Progenitor cell of endocrine pancreas (in vitro differentiated cells): ENCODE measurements at places on chromosomes 12 and 14. TPM values are rescaled to one million over a fixed set of nuclear protein-coding genes. Genes with fewer than 3 reads are reported as not detected.

DNA sequence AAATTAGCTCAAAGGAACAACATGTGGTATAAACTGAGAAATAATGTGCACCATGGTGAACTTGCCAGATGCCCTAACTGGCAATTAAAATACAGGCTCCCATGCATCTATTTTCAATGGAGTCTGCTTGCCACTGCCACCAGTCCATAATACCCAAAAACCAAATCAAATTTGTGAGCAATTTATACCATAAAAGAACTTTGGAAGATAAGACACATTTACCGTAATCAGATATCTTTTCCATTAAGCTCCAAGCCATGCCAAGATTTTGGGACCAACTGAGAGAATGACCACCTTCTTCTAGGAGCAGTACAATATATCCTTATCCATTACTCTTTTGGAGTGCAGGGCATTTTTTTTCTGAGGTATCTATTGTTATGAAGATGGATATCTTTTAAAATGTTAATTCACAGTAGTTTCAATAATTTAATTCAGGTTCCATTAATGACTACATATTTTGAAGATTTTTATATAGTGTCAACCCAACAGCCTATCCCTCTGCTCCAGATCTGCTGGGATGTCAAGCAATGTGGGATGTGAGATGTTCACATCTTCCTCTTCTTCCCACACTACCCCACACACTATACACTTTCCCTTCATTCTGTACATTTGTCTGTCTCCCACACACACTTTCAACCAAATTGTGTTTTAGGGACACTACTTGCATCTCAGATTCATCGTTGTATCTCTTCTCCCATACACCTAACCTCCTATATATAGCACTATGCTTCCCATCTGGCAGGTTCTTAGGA, 53.3 kb downstream of the KIF21A start:
- H3K36me3 ChIP-seq, result peaks cover 3% of the 10 kb centered on the region
- no peak for DNase-seq
- H3K4me3 ChIP-seq, result no peak overlapping the region
- H3K4me1 ChIP-seq, result peaks cover 15% of the 10 kb centered on the region

DNA sequence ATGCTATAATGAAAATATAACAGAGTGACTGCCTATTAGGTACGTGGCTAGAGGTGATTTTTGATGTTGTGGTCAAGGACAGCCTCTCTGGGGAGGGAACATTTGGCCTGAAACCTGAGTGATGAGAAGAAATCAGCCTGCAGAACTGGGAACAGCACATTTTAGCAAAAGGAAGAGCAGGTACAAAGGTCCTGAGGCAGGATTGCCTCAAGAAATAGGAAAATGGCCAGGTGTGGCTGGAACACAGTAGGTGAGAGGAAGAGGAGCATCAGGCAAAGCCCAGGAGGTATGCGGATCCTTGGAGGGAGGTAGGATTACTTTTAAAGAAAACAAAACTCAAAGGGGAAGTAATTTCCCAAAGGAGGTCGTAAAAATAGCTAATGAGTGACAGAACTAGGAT, 582.9 kb downstream of the MED13L start:
- H3K4me3 ChIP-seq, result no peak overlapping the region
- H3K27me3 ChIP-seq, result peaks cover 10% of the 10 kb centered on the region
- H3K27ac ChIP-seq, result no peak overlapping the region
- peaks cover 6% of the 10 kb centered on the region for H3K4me1 ChIP-seq

GRCh38 chr12:20044351-20044750, 324.0 kb upstream of the PDE3A start:
- H3K27ac ChIP-seq, result no peak overlapping the region
- DNase-seq, result no peak

GRCh38 chr14:85241022-85241855, 288.7 kb upstream of the FLRT2 start:
- H3K27ac ChIP-seq, result no peak overlapping the region
- no peaks in the 10 kb centered on the region for H3K4me1 ChIP-seq
- H3K36me3 ChIP-seq, result no peaks in the 10 kb centered on the region
- H3K27me3 ChIP-seq, result no peaks in the 10 kb centered on the region
- H3K4me3 ChIP-seq, result no peak overlapping the region

GRCh38 chr14:104680806-104681688, 8.4 kb upstream of the INF2 start:
- peaks cover 4% of the 10 kb centered on the region for H3K27me3 ChIP-seq
- peaks cover 41% of the 10 kb centered on the region for H3K4me1 ChIP-seq
- no peak overlapping the region for H3K4me3 ChIP-seq
- H3K36me3 ChIP-seq, result no peaks in the 10 kb centered on the region

DNA sequence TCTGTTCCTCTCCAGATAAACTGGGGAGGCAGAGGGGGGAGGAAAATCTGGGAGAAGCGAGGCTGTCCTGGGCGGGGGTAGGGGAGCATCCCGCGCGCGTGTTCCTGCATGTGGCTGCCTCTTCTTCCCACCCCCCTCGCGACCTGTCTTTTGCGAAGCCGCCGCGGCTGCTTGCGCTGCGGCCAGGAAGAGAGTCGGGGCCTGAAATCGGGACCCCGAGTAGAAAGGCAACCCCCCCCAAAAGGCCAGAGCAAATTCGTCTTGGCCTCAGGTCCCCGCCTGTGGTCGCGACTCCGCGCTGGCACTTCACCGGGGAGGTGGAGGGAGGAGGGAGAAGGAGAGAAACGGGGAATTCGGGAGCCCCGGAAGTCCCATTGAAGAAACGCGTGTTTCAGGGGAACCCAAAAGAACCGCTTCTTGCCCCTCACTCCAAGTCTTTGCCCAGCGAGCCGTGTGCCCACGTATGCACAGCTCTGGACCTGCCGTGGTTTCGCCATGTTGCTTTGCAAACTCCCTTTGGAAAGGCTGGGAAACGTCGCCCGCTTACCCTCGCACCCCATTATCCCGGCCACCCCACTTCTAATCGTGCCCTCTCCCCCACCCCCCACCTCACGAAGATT, 944 bp downstream of the CCND2 start:
- H3K4me3 ChIP-seq, result peak overlapping the region; percentile 97
- H3K27ac ChIP-seq, result peak overlapping the region; percentile 98
- H3K4me1 ChIP-seq, result peaks cover 49% of the 10 kb centered on the region
- peaks cover 33% of the 10 kb centered on the region for H3K36me3 ChIP-seq

GRCh38 chr14:66717561-66718140, 209.7 kb downstream of the GPHN start:
- no peaks in the 10 kb centered on the region for H3K4me1 ChIP-seq
- no peak overlapping the region for H3K4me3 ChIP-seq
- DNase-seq, result no peak
- H3K36me3 ChIP-seq, result no peaks in the 10 kb centered on the region

- DNase-seq, result no peak
- no peaks in the 10 kb centered on the region for H3K27me3 ChIP-seq
- no peak overlapping the region for H3K27ac ChIP-seq
- no peak overlapping the region for H3K4me3 ChIP-seq
- H3K4me1 ChIP-seq, result peaks cover 12% of the 10 kb centered on the region
- H3K36me3 ChIP-seq, result peaks cover 15% of the 10 kb centered on the region
Observed at GRCh38 chr12:79661629-79662028, 29.1 kb downstream of the PAWR start.

DNA sequence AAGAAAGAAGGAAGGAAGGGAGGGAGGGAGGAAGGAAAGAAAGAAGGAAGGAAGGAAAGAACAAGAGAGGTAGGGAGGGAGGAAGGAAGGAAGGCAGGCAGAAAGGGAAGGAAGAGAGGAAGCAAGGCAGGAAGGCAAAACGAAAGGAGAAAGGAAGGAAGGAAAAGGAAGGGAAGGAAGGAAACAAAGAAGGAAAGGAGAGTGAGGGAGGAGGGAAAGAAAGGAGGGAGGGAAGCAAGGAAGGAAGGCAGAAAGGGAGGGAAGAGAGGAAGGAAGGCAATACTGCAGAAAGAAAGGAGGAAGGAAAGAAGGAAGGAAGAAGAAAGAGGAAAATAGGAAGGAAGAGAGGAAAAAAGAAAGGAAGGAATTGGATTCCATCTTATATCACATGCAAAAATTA, 1303.1 kb upstream of the TMEM132C start:
- no peak overlapping the region for H3K4me3 ChIP-seq
- peaks cover 6% of the 10 kb centered on the region for H3K4me1 ChIP-seq
- no peaks in the 10 kb centered on the region for H3K27me3 ChIP-seq
- no peak overlapping the region for H3K27ac ChIP-seq

DNA sequence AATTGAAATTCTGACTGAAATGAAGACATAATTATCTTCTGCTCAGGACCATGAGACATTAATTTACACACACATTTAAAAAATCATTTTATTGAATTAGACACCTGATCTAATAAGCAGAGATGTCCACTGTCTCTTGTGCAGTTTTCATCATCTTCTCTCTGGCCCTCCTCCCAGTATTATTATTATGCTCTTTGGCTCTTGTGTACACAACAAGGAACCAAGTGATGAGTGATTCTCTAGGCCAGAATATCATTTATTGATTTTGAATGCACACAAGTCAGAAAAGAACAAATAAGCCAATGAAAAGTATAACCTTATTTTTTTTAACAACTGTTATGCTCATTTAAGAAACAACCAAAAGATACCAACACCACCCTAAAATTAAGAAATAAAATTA, 244.7 kb upstream of the KRR1 start:
- peaks cover 35% of the 10 kb centered on the region for H3K4me1 ChIP-seq
- no peak overlapping the region for H3K4me3 ChIP-seq

GRCh38 chr14:68463705-68464374, 329.0 kb downstream of the ZFP36L1 start:
- no peak overlapping the region for H3K4me3 ChIP-seq
- peaks cover 26% of the 10 kb centered on the region for H3K4me1 ChIP-seq
- no peaks in the 10 kb centered on the region for H3K27me3 ChIP-seq

DNA sequence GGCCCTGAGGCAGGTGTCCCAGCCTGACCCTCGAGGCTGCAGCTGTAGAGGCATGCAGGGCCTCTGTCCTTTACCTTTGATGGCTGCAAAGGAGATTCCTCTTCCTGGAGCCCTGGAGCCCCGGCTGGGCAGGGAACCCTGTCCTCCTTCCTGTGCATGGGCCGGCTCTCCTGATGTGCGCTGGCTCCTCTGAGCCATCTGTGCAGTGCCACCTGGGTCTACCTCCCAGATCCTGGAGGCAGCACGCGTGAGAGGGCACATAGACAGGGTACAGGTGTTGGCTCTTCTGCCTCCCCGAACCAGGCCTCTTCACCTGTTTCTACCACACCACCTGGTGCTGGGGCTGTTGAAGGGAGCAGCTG, 115.1 kb downstream of the BEGAIN start:
- no peaks in the 10 kb centered on the region for H3K27me3 ChIP-seq
- peaks cover 3% of the 10 kb centered on the region for H3K36me3 ChIP-seq
- H3K4me3 ChIP-seq, result no peak overlapping the region
- DNase-seq, result no peak
- H3K4me1 ChIP-seq, result no peaks in the 10 kb centered on the region

- no peak overlapping the region for H3K4me3 ChIP-seq
Observed at GRCh38 chr14:101249676-101250036, 311.6 kb upstream of the DIO3 start.

GRCh38 chr12:4771960-4772566, 51.9 kb downstream of the GALNT8 start:
- H3K27ac ChIP-seq, result no peak overlapping the region
- H3K4me1 ChIP-seq, result peaks cover 4% of the 10 kb centered on the region
- no peaks in the 10 kb centered on the region for H3K27me3 ChIP-seq

GRCh38 chr14:38554026-38554425, 298.1 kb upstream of the CLEC14A start:
- H3K27me3 ChIP-seq, result no peaks in the 10 kb centered on the region
- no peak overlapping the region for H3K4me3 ChIP-seq
- no peaks in the 10 kb centered on the region for H3K36me3 ChIP-seq
- H3K4me1 ChIP-seq, result no peaks in the 10 kb centered on the region

- H3K4me3 ChIP-seq, result no peak overlapping the region
- no peak overlapping the region for H3K27ac ChIP-seq
Observed at GRCh38 chr12:108735855-108736254, 4.5 kb upstream of the CORO1C start.

DNA sequence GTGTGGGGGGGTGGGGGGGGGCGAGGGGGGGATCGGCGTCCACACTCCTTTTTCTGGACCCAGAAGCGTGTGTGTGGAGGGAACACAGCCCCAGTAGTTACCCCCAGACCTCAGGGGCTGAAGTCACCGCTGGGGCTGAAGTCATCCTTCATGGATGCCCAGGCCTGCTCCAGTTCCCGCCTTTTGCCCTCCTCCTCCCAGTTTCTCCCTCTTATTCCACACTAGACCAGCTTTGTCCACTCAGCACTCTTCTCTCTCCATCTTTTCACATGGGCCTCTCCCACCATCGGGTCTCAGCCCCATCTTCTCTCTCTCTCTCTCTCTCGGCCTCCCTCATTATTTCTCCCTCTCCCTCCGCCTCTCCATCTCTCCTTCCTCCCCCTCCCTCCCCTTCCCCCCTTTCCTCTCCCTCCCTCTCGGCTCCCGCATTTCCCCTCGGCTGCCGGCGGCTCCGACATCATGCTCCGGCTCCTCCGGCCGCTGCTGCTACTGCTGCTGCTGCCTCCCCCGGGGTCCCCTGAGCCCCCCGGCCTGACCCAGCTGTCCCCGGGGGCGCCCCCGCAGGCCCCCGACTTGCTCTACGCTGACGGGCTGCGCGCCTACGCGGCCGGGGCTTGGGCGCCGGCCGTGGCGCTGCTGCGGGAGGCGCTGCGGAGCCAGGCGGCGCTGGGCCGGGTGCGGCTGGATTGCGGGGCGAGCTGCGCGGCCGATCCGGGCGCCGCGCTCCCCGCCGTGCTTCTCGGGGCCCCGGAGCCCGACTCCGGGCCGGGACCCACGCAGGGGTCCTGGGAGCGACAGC, at the start of gene P3H3:
TSS of gene P3H3 (plus strand) at position 426 of the 799 bp plus-strand sequence. CDS start at position 460, 34 bp downstream.
- peak within 1 kb of the TSS; percentile 87 for H3K4me3 ChIP-seq
- H3K4me1 ChIP-seq, result peaks cover 6% of the 10 kb centered on the region
- peaks cover 1% of the 10 kb centered on the region for H3K36me3 ChIP-seq
- no peak for DNase-seq

DNA sequence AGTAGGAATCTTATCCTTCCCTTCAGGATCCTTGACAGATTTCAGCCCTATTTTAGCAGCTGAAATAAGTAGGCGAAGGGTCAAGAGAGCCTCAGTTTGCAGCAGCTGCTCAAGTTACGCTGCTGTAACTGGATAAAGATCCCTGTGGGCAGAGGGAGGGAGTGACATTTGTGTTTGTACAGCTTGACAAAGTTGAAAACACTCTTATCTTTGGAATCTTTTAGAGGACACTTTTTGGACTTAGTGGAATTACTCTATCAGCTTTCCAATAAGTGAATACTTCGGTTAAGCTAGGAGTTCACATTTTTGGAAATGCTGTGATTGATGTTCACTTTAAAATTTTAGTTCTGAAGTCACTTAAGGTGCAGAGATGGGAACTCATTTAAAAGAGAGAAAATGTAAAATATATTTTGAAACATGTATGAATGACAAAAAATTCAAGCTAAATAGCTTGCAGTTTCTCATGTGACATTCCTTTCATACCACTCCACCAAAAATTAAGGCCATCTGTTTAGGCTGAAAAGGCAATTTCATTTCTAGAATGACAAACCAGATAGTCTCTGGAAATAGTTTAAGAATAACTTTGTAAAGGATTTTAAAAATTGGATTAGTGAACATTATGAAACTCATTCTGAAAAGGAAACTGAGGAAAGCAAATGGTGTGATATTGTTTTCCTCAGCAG, 55.2 kb downstream of the SLC38A4 start:
- H3K27me3 ChIP-seq, result no peaks in the 10 kb centered on the region
- H3K4me3 ChIP-seq, result no peak overlapping the region
- DNase-seq, result no peak
- peaks cover 45% of the 10 kb centered on the region for H3K4me1 ChIP-seq

The KCNA1 gene
- total RNA-seq, result not detected in 2 replicates

The GLIPR1L2 gene
- 0.29 and 0.64 TPM in 2 replicates for total RNA-seq

The C3AR1 gene
- not detected in 2 replicates for total RNA-seq

The SMIM41 gene
- not detected in 2 replicates for total RNA-seq

The AQP6 gene
- total RNA-seq, result 0.29 TPM in 1 of 2 replicates, not detected in the other

The C12orf50 gene
- 0.10 and 0.16 TPM in 2 replicates for total RNA-seq

The OAS2 gene
- not detected in 2 replicates for total RNA-seq

The SVOP gene
- total RNA-seq, result 1.7 and 2.1 TPM in 2 replicates

The FAM186B gene
- total RNA-seq, result 0.20 and 0.24 TPM in 2 replicates

The ADAM20 gene
- total RNA-seq, result 1.0 and 1.3 TPM in 2 replicates
